ENCODE measurements at places on chromosomes 7 and 10. TPM values are rescaled to one million over a fixed set of nuclear protein-coding genes. Genes with fewer than 3 reads are reported as not detected.

The IFT22 gene
- 12.5 TPM for total RNA-seq

The SEM1 gene
- 12.9 TPM for total RNA-seq

GRCh38 chr10:53357587-53357986 is 585.0 kb upstream of the MBL2 start:
- no peaks in the 10 kb centered on the region for H3K4me1 ChIP-seq
- no peak overlapping the region for H3K27ac ChIP-seq
- no peak for DNase-seq
- H3K36me3 ChIP-seq: no peaks in the 10 kb centered on the region
- H3K4me3 ChIP-seq: no peak overlapping the region
- H3K27me3 ChIP-seq: no peaks in the 10 kb centered on the region

DNA sequence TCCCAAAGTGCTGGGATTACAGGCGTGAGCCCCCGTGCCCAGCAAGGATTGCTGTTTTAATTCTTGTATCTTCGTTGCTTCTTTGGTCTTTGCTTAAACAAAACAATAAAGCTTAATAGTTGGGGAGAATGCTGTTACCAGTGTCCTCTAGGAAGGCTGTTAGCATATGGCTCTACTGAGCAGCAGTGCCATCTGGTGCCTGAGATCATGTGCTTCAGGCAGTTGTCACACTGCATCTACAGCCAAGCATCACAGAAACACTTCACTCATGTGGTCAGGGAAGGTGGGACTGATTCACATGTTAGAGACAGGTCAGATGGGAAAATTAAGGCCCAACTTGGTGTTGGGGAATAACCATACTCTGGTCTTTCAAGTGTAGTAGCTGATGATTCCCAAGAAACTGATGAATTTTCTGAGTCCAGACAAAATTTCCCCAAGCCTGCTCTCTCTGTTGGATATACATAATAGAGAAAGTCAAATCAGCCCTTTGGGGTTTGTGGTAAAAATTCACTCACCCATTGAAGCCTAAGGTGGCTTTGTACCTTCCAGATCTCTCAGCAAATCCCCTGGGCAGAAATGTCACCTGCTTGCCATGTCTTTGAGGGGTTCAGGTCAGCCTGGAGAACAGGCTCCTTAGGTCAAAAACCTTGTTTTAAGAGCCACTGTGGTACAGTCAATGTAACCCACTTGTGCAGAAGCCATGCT is 28.4 kb downstream of the UBE2D4 start:
- DNase-seq: peak; percentile 16
- no peaks in the 10 kb centered on the region for H3K4me1 ChIP-seq
- H3K27me3 ChIP-seq: no peaks in the 10 kb centered on the region
- no peak overlapping the region for H3K4me3 ChIP-seq

Measured in pancreas (tissue), 10 donors.